ENCODE measurements at places on chromosomes 13 and 19.
A peak's percentile ranks its signal among the peaks of the same experiment; 100 is the strongest.

DNA sequence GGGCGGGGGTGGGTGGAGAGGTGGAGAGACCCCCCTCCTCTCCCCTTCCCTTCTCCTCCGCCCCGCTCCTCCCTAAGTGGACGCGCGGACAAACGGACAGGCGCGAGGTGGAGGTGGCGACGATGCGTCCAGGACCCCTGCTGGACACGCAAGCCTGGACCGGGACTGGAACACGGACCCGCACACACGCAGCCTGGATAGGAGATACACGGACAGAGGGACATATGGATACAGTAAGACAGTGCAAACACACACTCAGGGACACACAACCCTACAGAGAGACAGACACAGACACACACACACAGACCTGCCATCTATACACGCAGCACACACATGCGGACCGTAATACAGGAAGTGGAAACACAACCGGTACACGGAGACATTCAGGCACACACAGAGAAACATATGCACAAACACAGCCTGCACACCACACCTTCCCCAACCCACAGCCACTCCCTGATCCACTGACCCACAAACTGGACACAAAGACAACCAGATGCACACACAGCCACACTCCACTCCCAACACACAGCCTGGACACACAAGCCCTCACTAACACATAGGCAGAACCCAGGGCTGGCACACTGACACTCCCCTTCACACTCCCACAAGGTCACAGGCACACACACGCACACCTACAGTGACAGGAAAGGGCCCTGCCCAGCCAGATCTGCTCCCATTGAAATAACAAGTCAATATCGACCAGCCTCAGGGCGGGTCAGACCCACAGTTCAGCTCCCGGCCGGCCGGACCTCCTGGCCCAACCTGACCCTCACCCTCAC lies 696 bp upstream of the ERFL start:
- DNase-seq: no peak

- DNase-seq: no peak
Observed at GRCh38 chr19:14021474-14021873, 6.5 kb upstream of the RLN3 start.

DNA sequence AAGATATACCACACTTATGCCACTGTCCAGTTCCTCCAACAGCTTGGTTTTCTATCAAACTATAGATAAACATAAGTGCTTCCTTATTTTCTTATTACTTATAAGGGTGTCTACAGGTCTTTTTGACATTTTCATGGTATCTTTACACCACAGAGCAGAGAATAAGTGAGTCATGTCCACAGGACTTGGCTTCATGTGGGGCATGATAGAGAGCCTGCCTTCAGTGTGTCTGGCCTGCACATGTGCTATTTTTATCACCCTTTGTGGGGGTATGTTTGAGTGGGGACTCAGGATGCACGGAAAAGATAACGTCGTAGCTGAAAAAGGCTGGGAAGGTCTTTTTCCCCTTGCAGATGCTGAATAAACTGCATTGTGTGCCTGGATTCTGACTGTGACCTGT lies 8.1 kb upstream of the STOML3 start:
- no peak for DNase-seq

DNA sequence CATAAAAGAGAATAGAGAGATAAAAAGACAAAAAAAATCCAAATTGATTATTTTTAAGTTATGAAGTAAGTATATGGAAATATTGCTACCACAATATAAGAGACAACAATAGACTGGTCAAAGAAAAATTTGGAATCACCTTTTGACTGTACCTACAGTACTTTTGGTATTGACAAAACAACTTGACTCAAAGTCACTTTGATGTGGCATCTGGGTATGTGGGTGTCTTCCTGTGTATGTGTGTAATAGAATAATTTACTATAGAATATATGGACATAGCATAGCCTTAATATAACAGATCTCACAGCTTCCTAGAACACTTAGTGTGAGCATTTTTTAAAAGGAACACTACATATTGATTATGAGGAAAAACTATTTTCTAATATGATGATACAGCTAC lies 1016.2 kb upstream of the PCDH20 start:
- no peak for DNase-seq

GRCh38 chr19:13732337-13732736 lies 32.0 kb upstream of the MRI1 start:
- no peak for DNase-seq

DNA sequence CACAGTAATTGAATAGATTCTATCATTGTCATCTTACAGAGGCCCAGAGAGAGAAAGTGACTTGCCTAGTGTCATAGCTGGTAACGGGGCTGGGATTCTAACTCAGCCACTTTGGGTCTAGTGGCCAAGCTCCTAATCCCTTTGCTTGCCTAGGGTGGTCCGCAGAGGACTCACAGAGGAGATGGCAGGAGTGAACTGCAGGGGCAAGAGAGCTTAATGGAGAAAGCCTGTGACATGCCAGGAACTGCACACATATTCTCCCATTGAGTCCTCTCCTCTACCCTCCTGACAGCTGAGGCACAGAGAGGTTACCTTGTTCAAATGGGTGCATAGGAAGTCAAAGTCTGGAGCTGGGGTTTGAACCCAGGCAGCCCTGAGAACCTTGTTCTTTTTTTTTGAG lies 2.7 kb downstream of the LSR start:
- peak; percentile 16 for DNase-seq

DNA sequence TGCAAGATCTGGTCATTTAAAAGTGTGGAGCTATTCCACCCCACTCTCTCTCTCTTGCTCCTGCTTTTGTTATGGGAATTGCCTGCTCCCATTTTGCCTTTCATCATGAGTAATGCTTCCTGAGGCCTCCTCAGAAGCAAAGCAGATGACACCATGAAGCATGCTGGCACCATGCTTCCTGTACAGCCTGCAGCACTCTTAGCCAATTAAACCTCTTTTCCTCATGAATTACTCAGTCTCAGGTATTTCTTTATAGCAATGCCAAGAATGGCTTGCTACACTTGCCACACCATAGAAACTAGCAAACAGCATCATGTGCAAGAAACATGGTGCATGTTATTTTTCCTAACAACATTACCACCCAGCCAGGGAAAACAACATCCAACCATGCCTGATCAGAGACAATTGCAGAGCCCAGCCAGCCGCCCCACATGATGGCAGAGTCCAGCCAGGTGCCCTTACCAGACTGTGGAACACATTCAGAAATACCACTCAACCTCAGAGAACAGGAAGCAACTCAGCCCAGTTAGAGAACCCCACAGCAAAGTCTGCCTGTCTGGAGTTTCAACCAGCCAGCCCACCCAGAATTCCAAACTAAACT lies 36.9 kb downstream of the SYDE1 start:
- DNase-seq: no peak

DNA sequence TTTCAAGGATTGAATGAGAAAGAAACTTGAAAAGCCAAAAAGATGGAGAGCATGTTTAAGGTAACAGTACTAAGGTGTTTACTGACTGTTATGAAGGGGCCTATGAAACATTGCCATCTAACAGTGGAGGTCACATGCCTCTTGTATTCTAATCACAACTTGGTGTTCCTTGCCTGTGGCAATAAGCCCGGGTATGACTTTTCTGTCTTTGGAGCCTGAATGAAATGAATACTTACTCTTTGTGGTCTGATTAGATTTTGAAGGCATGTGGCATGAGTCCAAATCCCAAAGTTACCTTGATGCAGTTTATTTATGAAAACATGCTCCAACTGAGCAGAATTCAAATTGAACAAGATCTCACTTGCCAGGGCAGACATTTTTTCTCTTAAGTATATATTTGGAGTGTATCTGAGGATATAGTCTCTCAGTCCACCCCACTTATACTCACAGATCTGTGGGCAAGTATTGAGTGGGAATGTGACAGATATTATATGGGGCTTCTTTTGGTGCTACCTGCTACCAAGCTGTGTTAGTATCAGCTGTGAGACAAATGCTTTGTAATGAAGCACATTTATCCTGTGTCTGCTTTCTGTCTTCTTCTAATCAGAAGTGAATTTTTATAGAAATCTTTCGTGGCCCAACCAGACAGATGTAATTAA lies 67.5 kb downstream of the B3GLCT start:
- no peak for DNase-seq

DNA sequence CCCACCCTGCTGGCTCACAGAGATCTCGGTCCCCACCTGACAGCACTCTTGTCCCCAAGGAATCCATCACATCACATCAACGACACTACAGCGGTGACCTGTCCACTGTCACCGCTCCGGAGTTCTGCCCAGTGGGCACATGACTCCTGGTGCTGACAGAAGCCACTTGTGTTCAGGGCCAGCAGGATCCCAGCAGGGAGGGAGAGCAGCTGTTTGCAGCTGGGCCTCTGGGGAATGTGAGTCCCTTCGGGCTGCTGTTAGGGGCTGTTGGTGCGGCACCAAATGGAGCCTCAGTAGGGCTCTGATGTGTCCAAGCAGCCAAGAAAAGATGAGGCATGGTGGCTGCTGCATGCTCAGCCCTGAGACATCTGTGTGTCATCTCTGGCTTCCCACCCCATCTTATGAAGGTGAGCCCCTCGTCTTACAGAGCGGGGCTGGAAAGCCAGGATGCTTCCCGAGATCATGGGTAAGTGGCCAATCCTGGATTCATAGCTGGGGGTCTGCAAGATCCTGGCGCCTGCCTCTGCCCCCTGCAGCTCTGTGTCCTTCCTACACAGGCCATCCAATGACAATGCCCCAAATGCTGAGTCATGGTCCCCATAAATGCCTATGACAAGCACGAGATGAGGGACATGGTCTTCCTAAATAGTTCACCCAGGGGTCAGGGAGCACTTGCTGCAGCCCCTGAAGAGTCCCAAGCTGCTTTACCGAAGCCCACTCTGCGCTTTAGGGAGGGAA lies 56.0 kb downstream of the F2RL3 start:
- DNase-seq: no peak

- DNase-seq: no peak
Observed at GRCh38 chr19:15954820-15955219, 6.0 kb downstream of the OR10H4 start.

- DNase-seq: no peak
Observed at GRCh38 chr13:113417008-113417751, 36.1 kb downstream of the ADPRHL1 start.

DNA sequence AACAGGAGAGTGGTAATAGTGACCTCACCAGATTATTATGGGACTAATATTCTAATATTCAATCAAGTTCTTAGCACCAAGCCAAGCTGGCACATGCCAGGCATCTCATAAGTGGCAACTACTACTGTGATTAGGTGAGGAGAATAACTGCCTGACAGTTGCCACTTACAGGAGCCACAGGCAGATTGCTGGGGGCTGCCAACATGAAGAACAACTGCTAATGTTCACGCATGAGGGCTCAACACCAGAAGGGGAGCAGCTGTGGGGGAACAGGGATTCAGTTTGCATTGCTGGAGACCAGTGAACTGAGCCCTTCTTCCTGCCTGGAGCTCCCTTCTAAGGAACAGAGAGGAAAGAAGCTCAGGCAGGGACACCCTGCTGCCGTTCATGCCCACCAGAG lies 504.5 kb downstream of the FOXO1 start:
- no peak for DNase-seq
